Eye (tissue), 1 donor: ENCODE measurements at places on chromosomes 3 and 15.

DNA sequence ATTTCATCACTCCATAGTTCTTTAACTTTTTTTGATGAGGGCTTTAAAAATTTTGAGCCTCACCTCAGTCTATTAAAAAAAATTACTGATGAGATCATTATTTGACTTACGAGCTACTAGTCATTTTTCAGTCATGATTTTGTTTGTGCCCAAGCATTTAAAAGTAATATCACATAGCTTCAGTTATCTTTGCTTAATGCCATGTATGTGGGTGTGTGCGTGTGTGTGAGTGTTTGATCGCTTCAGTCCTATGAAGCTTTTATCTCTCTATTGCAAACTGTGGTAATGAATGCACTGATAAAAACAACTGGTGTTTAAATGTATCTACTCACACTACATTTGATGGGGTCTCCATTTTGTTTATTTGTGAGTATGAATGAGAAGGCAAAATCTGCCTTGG lies 49.8 kb downstream of the RSRC1 start:
- no peak for DNase-seq

DNA sequence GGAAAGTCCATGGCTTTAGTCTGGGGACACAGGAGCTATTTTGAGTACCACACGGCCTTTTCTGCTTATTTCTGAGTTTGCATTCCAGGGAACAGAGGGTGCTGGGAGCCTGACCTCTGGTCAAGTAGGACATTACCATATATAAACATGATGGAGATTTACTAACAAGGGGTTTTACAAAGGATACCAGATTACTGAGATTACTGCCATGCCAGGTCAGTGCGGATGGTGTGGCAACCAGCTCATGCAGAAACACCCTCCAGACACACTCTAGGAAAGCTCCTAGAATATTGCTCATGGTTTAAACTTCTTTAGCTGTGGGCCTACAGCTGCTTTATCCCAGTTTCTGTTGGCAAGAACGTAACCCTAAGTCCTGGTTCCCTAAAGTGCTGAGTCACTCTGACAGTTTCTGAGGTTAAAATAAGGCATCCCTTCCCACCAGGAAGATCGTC lies 54.3 kb upstream of the AGTR1 start:
- DNase-seq = no peak

- no peak for DNase-seq
Observed at GRCh38 chr3:65861718-65862117, 177.0 kb downstream of the MAGI1 start.

- DNase-seq = no peak
Observed at GRCh38 chr15:93553167-93553935, 464.3 kb upstream of the RGMA start.

DNA sequence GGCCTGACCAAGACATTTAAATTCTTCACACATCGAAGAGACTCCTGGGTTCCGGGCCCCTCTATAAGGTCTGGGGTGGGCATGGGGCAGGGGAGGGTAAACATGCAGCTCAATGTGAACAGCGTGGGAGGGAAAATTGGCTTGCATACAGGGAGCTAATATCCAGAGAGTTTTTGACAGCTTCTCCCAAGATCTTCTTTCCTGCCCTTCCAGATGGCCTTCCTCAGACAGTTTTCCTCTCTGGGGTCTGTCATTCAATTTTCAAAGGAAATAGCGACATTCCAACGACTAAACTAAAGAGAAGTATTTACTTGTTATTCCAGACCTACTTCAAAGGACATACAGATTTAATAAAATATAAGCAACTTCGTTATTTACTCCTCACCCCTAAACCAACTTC lies 1030.6 kb downstream of the MCTP2 start:
- DNase-seq = no peak

DNA sequence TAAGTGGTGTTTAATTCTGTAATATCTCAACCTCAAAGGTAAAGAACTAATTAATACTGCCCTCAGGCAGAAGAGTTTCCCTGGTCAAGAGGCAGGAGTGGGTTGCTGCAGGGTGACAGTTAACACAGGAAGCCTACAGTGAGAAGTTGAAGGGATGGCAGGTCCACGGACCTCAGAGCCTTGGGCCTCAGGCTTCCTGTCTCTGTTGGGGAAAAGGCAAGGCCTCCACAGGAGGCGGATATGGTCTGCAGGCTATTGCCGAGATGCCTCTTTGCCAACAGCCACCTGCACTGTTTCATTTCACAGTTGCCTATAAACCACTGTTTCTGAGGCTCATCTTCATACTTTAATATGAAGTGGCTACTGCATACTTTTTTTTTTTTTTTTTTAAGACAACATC lies 33.3 kb upstream of the RPN1 start:
- DNase-seq = no peak

GRCh38 chr3:119901148-119901547 lies 119.2 kb downstream of the NR1I2 start:
- DNase-seq = no peak

GRCh38 chr15:78157203-78157602 lies 8.0 kb downstream of the IDH3A start:
- no peak for DNase-seq

- no peak for DNase-seq
Observed at GRCh38 chr3:21484828-21485144, 266.2 kb downstream of the ZNF385D start.

- DNase-seq = no peak
Observed at GRCh38 chr3:138036572-138036971, 26.6 kb downstream of the CLDN18 start.

DNA sequence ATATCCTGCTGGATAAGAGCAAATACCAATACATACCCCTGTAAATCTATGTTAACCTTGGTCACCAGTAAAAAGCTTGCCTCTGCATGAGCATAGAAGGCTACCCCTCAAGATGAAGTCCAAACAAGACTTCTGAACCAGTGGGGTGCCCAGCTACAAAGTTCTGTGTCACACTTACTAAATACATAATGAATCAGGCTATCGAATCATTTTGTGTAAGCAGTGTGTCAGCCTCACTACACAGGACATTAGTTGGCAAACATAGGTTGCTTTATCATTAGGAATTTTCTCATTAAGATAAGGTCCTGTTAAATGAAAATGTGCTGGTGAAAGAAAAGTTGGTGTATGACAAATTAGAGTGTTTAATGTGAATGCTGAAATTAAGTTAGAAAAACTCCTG lies 452.0 kb downstream of the MFSD1 start:
- no peak for DNase-seq

- DNase-seq = no peak
Observed at GRCh38 chr3:64588380-64588779, 99.4 kb downstream of the ADAMTS9 start.

GRCh38 chr15:63905558-63906265 lies 72.0 kb upstream of the HERC1 start:
- no peak for DNase-seq

DNA sequence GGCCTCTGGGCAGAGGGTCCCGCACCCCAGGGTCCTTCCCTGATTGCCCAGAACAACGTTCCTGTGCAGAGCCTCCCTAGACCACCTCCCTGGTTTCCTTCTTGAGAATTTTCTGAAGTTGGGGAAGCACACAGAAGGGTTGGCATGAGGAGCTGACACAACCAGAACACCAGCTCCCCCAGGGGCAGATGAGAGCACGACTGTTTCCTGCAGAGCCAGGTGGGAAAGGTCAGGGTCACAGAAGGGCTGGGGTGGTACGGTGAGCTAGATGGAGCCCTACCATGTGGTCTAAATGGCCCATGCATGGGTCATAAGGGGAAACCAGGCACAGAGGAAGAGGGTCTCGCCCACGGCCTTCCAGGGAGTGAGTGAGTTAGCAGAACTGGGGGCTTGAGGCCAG lies 10.4 kb downstream of the PPCDC start:
- DNase-seq = no peak

GRCh38 chr3:16704941-16705340 lies 99.7 kb upstream of the DAZL start:
- no peak for DNase-seq

- peak; percentile 83 for DNase-seq
Observed at GRCh38 chr3:39106851-39107387, 508 bp downstream of the GORASP1 start.

DNA sequence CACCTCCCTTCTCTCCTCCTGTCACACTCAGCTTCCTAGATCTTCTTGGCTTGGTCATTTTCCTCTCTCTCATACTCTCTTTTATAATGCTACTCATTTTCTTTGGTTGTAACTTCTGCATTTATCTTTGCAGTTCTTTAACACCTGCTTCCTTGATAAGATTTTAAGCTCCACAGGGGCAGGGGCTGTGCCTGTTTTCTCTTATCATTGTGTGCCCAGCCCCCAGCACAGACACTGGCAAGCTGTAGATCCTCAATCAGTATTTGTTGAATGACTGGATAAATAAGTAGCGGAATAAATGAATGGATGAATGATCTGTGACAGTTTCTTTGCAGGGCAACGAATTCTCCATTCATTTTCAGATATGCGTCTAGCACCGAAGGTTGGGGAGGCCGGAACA lies 64.3 kb upstream of the MEX3B start:
- no peak for DNase-seq
